Hematopoietic multipotent progenitor cell treated with erythropoietin and hydrocortisone succinate and interleukin-3 and kit ligand, for 6 days (in vitro differentiated cells): ENCODE measurements at places on chromosomes 2 and 18.

GRCh38 chr2:187581125-187581896 lies 27.1 kb upstream of the TFPI start:
- DNase-seq: peak; percentile 83

DNA sequence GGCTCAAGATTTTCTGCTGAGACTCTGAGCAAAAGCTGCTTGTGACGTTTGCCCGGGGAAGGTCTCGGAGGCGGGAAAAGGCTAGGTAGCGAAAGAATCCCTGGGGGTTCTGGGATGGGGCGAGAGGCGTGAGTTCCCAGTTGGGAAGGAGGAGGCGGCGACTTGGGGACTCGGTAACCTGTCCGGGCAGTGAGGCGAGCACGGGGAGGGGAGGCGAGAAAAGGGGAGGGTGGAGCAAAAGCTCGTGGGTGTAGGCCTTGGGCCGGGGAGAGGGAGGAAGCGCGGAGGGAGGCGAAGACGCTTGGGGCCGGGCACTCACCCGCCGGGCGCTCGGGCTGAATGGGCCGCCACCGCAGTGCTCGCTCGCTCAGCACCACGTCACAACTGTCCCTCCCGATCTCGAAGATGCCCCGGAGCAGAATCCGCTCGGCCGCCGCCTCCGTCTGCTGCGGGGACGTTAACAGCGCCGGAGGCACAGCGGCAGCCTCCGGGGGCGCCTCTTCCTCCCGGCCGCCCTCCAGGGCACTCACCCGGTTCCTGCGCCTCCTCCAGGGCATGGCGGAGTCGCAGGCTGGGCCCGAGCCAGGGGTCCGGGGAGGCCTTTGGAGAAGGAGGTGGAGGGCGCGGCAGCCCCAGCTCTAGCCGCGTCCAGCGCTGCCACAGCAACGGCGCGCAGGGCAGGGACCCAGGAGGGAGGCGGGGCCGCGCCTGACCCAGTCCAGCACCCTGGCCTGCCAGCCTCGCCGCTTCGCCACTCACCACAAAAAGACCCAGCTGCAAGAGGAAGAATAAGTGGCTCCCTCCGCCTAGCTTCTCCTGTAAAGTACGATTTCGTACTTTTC lies at the start of gene CERKL:
Gene CERKL (minus strand): TSS at position 656 of the 842 bp plus-strand sequence. CDS start 99 bp downstream, at position 557.
- peak; percentile 33 for DNase-seq

DNA sequence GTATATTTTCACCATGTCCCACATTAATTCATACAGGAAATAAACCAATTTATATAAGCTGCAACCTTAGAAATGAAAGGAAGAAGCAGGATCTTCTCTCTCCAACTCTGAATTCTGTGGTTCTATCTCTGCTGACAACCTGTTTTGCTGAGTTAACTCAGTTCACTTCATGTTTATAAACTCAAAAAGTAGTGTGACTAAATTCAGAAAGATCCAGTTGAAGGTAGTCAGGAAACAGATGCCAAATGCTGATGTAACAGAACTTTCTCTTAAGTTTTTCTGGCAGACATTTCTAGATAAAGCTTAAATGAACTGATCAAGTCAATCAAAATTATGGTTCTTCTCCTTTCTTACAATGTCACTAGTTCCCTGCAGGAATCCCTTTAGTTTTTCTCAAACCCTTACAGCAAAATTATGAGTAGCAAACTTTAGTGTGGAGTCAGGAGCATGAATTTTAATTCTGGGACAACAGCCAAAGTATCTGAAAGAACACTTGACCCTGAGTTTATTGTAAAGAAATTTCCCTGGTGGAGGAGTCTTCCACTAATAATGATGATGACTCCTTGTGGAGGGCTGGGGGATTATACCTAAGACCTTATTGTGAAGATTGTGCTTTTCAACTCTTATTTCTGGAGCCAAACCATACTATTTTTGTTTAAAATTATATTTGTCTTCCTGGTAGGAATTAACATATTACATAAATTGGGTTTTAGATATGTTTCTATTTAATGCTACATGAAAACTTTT lies 216.9 kb downstream of the MYO3B start:
- peak; percentile 19 for DNase-seq

DNA sequence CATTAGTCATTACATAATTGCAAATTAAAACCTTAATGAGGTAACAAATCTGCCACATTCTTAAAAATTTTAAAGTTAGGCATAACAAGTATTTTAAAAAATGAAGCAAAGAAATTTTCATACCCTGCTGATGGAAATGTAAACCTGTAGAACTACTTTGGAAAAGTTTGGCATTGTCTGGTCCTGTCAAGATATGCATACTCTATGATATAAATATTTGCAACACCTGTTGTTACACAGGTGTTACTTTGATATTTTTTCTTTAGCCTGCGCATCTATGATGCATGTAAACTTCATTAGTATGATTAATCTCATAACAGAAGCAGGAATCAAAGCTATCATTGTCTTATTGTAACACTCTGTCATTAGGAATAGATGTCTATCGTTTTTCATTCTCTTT lies 634.3 kb downstream of the TRIB2 start:
- no peak for DNase-seq

GRCh38 chr2:162172802-162173370 lies 20.8 kb upstream of the GCG start:
- no peak for DNase-seq

DNA sequence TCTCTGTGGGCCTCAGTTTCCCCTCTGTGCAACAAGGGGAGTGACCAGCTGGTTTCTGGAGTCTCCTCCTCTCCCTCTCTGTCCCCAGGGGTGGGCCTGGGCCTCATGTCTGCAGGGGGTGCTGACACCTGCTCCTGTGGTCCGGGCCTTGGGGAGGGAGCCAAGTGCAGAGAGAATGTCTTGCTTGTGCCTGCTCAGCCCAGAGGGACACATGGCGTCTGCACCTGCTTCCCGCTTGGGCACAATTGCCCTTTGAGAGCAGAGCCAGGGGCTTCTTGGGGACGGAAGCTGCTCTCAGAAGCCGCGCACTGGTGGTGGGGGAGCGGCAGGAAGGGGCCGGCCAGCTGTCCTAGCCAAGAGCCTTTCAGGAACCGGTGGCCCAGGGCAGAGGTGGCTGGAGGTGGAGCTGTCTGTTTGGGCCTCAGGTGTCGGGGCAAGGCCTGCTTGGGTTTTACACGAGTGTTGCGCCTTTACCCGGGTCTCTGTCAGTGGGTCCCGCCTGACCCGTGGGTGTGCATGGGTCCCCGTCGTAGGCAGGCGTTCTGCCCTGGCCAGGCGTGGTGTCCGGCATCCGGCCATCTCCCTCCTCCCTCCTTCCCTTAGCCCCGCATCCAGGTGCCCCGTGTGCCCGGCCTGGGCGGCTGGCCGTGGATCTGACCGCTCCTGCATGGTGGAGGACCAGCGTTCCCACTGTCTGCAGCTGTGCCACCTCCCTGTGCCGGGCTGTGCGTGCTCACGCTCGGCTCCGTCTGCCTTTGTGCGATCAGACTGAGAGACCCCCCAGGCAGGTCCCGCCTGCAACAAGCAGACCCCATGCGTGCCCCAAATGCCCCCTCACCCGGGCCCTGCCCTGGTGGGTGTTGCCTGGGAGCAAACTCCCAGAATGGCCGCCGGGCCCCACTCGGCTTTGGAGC lies 4.0 kb downstream of the NEU4 start:
- DNase-seq: no peak

DNA sequence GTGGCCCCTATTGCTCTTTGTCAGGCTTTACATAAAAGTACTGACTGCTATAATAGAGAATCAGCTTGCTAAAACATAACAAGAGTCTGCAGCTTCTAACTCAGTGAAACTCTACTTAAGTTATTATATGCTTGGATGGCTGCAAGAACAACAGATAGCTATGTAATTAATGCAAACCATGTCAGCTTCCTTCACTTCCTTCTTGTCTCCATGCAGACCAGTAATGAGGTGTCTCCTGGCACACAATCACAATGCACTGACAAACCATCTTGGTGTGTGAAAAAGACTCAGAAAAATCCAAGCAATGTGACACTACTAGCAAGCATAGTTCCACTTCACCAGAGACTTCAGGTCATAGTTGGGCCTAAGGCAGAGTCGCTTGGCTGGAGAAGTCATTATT lies 2068.9 kb upstream of the PIK3C3 start:
- DNase-seq: no peak

GRCh38 chr2:64168756-64169155 lies 24.5 kb upstream of the PELI1 start:
- DNase-seq: no peak
